Cardiac muscle cell (in vitro differentiated cells and primary cell): ENCODE measurements at places on chromosomes 4 and X.
A peak's percentile ranks its signal among the peaks of the same experiment; 100 is the strongest.

- DNase-seq, result no peak
Observed at GRCh38 chr4:186217733-186218293, 9.5 kb upstream of the KLKB1 start.

- no peak for DNase-seq
Observed at GRCh38 chr4:127889903-127890302, 9.2 kb downstream of the PLK4 start.

DNA sequence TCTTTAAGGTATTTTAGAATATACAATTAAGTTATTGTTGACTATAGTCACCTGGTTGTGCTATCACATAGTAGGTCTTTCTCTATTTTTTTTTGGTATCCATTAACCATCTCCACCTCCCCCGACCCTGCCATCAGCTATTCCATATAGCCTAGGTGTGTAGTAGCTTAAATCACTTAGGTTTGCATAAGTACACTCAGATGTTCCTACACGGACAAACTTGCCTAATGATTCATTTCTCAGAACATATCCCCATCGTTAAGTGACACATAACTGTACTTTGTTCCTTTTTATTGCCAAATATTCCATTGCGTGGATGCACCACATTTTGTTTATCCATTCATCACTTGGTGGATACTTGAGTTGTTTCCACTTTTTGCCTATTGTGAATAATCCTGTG, 67.9 kb downstream of the SLAIN2 start:
- DNase-seq, result no peak

DNA sequence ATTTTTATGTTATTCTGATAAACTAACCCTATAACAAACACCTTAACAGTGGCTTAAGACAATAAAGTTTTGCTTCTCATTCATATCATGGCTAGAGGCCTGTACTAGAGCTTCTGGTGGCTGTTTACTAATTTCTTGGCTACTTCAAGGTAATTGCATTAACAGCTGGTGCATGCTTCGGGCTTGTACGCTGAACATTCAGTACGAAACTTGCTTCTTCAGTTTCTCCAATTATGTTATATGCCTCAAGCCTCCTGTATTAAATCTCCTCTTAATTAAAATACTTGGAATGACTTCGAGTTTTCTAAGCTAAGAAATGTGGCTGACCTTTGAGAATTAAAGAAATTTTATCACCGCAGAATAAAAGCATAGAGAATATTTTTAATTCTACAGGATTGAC, 138.9 kb upstream of the TRAM1L1 start:
- DNase-seq, result no peak

GRCh38 chr4:180422989-180423711, 1820.1 kb upstream of the TENM3 start:
- DNase-seq, result no peak

GRCh38 chr4:64713256-64713840, 304.1 kb upstream of the TECRL start:
- peak; percentile 33 for DNase-seq

DNA sequence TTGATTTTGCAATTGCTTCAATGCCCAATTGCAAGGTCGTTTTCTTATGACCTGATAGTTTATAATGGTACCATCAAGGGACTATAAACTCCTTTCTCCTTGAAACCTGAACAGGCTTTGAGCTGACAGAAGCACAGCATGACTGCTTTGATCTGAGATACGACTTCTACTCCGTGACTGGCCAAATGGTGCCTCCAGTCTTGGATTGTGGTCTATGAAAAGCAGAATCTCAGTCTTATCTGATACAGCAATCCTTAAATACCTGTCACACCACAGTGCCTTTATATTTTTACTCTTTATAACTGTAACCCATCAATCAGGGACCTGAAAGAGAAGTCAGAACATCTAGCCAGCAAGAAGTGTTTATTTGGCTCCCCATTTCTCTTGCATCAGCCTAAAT, 93.1 kb downstream of the DOCK11 start:
- DNase-seq, result no peak

GRCh38 chr4:165656399-165656798, 216.6 kb upstream of the TLL1 start:
- DNase-seq, result no peak

- DNase-seq, result no peak
Observed at GRCh38 chr4:173539986-173540385, 10.0 kb upstream of the HAND2 start.

DNA sequence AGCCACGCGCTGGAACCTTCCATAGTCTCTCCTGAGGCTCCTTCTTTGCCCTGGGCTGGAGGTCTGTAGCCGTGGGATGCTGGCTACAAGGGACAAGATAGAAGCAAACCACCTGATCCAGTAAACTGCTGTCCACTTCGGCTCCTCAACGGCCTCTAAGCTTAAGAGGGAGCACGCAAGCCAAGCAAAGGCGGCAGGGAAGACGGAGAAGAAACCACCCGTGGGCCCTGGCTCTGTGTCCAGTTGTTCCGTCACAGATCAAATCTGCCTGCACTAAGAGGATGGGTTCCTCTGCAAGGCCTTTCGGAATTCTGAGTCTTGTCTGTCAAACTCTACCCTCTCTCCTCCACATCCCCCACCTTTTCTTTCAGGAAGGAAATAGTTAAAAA, 401 bp upstream of the EDNRA start:
- DNase-seq, result no peak

DNA sequence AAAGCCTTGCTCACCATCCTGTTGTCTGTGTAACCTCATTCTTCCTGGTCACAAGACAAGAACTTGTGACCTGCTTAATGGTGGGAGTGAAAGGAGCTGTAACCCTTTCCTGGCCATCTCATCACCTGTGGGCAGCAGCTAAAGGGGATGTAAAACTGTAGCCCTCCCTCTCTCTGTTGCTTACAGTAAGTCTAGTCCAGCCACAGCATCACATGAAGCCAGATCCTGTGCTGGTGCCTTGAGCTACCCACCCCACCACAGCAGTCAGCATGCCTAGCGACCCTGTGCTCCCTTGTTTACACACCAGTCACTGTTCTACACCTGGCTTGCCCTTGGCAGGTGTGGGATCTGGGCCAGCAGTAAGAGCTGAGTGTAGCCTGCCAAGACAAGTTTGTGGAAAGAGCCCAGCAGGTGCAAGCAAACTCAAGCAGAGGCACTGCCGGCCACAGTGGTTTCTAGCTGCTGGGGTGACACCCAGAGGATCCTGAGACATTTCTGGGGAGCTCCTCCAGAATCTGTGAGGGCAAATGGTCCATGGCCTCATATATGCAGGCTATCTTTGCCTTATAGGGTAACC, 41.0 kb downstream of the UGT2B28 start:
- DNase-seq, result no peak

- DNase-seq, result no peak
Observed at GRCh38 chr4:17284323-17285175, 227.3 kb downstream of the QDPR start.

- no peak for DNase-seq
Observed at GRCh38 chr4:32470087-32470585, 1750.0 kb downstream of the PCDH7 start.

DNA sequence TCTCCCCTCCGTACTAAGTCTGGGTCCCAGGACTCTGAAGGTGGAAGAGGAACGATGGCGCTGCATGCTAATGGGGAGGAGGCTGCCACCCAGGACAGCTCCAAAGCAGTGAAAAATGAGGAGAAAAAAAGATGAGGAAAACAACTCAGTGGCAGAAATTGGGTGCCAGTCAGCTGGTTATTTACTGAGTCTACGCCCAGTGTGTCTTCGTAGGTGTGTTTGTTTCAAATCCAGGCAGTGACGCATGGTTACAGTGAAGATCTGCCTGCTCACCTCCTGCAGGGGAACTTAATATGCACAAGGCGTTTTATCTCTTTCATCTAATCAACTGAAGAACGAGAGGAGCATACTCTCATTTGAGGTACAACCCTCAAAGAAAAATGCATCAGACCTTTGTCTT, 70.9 kb upstream of the FBXW7 start:
- no peak for DNase-seq

DNA sequence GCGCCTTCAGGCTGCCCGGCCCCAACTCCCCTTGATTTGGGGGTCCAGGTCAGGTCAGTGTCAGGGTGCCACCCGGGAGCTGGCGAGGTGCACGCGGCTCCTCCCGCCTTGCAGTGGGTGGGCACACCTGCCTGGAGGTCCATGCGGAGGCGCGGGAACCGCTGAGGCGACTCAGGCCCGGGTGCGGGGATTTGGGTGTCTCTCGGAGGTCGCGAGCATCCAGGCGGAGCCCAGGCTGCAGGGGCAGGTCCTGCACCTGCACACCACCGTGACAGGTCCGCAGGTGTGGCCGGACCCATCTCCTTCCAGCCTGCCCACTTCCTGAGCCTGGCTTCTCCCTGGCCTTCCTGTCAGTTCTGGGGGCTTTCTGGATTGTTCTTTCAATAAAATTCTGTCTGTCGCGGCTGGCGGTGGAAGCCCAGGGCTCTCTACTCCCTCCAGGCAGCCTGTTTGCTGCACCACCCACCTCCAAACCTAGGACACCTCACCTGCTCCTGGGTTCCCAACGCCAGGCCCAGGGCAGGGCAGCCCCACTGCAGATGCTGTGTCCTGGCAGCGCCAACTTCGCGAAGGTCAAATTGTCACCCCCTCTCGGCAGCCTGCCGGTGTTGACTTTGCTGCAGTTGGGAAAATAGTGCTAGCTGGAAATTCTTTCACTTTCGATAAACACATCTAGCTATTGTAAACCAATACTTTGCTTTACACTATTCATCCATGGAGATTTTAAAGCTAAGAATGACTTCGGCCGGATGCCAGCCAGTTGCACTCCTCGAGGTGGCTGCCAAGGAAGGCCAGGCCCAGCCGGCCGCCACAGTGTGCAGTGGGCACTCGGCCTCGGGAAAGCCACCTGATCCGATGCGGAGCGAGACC, 35.9 kb downstream of the FGFRL1 start:
- DNase-seq, result no peak

DNA sequence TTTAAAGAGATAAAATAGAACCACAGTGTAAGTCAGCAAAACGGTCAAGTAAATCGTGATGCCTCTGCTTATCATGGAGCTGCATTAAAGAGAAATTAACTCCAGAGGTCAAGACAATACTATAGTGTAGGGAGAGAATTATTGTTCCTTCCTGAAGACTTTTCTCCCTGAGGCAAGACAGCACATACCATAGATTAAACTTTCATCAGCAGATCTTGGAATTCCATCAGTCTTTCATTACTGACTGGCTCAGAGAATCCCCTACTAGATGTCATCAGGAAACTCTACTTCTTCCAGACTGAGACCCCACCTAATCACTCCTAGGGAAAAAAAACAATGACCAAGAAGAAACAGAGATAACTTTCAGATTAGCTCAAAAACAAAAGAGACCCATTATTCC, 131.3 kb downstream of the NSUN7 start:
- DNase-seq, result no peak

- DNase-seq, result no peak
Observed at GRCh38 chrX:141469469-141469868, 115.1 kb downstream of the SPANXA1 start.

DNA sequence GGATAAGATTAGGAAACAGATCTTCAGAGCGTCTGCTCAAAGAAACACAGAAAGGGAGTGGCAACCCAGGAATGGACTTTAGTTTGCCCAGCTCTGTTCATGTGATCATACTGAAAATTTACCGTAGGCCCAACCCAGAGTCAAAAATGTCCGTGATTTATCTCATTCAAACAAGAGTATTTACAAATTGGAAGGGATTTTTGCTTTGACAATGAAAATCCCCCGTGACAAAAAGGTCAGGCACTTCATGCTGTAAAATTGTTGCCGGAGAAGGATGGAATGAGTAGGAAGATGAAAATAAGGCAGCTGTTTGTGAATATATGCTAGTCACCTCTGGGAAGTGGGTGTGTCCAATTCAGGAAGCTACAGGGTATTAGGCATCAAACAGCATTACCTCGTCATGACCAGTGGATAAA, 1.2 kb downstream of the SULT1B1 start:
- no peak for DNase-seq

GRCh38 chrX:80335062-80335830, 85.0 kb upstream of the TENT5D start:
- DNase-seq, result peak; percentile 24

GRCh38 chr4:106369456-106370060, 980 bp upstream of the GIMD1 start:
- DNase-seq, result peak; percentile 57

- no peak for DNase-seq
Observed at GRCh38 chr4:109985993-109986974, 73.6 kb downstream of the EGF start.

GRCh38 chr4:10040049-10040892, 19.0 kb upstream of the SLC2A9 start:
- DNase-seq, result no peak
